ENCODE measurements at places on chromosomes 16 and 17.

GRCh38 chr16:80594756-80595155 lies 54.0 kb downstream of the DYNLRB2 start:
- DNase-seq: no peak

- no peak for DNase-seq
Measured at GRCh38 chr16:89200850-89201411, 594 bp upstream of the SLC22A31 start.

DNA sequence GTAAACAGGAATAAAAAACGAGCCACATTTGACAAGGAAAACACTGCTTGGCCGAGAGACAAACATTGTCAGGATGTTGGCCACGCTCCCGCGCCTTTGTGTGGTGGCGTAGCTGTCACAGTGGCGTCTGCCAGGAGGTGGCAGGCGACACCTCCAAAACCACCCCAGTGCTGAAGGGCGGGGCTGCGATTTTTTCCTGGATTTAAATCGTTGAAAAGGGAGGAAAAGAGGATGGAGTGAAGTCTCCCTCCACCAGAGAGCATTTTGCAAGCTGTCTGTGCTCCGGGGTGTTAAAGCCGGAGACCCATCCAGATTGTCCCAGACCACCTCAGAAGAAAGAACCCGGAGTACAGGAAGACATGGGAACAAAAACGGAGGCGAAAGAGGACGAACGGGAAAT lies 12.7 kb downstream of the MRM3 start:
- peak; percentile 35 for DNase-seq

DNA sequence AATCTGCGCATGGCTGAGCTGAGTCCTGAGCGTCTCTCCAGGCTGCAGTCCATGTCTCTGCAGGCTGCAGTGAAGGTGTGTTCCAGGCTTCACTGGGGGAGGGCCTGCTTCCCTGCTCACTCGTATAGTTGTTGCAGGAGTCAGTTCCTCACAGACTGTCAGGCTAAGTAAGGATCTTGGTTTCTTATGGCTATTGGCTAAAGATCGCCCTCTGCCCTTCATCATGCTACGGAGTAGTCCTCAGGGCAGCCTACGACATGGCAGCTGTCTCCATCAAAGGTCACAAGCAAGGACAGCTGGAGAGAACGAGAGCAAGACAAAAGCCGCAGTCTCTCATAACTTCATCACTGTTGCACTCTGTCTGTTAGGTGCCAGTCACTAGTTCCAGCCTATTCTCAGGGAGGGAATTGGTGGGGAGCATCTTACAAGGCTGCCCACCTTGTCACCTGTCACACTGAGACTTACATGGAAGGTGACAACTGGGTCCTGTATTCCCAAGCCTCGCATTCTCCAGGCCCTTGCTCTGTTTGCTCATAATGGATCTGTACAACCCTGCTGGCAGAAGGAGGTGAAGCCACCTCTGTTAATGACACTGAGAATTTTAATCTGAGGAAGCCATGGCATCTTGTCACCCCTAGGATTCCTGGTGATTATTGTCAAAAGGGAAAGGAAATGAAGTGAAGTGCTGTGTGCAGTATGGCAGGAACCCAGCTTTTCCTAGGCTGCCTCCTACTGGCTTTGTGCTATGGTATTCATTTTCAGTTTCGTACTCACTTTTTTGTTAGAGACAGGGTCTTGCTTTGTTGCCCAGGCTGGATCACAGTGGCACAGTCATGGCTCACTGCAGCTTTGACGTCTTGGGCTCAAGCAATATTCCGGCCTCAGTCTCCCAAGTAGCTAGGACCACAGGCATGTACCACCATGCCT lies 43.4 kb downstream of the MFSD11 start:
- DNase-seq: peak; percentile 22

DNA sequence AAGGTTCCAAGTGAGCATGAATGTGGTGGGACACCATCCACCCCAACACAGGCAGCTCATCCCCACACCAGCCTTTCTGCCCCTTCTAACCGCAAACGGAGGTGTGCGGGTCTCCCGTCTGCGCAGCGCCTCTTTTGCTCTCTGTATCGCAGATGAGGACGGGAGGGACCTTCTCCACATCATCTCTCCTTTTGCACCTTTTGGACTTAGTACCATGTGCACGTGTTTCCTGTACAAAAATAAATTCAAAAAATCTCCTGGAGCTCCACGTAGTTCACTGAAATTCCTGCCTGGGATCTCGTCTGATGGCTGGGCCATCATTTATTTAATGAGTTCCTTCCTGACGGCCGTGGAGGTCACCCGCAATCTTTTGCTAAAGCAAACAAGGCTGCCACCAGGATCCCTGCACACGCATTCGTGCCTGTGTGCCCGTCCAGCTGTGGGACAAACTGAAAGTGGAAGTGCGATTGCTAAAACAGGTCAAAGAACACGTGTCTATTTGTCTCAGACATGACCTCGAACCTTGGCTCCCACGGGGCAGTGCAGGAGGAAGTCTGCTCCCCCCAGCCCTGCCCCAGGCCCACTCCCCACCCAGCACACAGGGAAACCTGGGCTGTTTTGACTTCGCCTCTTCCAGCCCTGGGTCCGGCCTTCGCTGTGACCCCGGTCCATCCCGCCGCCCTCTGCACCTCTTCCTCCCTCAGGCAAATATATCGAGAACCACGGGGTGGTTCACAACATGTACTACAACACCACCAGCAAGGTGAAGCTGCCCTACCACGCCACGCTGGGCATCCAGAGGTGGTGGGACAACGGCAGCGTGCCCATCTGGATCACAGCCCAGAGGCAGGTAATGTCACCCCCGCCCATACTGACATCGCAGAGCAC lies 2.3 kb downstream of the ENPP7 start:
- peak; percentile 53 for DNase-seq

GRCh38 chr17:11690681-11691080 lies 92.4 kb downstream of the DNAH9 start:
- no peak for DNase-seq

- no peak for DNase-seq
Measured at GRCh38 chr17:16406742-16407674, 8.4 kb upstream of the TRPV2 start.

DNA sequence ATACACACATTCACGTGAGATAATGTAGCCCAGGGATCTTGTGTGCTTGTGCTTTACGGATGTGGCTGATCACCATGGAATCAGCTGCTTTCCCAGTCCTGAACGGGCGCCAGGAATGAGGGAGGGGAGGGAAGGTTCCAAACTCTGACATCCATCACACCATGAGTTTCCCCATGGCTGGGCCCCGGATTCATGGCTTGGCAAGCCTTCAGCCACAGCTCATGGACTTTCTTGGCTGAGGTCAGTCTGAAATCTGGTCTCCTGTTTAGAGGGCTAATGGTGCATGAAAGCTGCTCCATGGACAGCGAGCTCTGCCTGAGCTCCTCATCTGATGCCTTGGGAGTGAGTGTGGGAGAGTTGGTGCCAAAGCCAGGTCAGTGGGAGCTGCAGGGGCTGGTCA lies 767.6 kb upstream of the EEF2KMT start:
- no peak for DNase-seq

DNA sequence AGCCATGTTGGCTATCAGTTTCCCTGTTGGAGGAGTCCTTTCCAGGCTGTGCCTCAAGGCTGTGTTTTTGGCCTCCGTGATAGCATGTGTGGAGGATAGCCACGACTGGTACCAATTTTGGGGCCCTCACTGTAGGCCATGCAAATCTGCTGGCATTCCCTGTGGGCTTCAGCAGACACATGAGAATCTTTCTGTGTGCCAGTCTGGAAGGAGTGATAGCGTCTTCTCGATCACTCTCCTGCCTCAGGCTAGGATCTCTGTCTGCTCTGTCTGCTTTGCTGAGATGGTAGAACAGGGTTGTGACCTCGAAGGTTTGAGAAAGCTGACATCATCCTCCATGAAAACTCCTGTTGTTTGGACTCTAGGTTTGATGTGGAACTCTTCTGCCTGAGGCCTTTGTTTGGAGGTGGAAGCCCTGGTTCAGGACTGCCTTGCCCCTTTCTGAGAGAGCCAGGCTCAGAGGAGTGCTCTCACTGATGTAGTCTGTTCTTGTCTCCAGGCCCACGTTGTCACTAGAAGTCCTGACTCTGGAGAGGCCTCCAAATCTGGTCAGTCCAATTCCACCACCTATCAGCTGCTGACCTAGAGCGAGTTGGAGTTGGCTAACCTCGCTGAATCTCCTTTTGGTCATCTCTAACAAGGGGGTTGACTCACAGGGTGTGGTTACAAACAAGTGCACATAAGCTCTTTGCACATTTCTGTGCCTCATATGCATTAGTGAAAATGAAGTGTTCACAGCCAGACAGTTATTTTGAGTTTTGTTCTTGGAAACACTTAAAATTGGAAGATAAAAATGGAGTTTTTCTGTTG lies 12.1 kb upstream of the EDC4 start:
- DNase-seq: no peak

DNA sequence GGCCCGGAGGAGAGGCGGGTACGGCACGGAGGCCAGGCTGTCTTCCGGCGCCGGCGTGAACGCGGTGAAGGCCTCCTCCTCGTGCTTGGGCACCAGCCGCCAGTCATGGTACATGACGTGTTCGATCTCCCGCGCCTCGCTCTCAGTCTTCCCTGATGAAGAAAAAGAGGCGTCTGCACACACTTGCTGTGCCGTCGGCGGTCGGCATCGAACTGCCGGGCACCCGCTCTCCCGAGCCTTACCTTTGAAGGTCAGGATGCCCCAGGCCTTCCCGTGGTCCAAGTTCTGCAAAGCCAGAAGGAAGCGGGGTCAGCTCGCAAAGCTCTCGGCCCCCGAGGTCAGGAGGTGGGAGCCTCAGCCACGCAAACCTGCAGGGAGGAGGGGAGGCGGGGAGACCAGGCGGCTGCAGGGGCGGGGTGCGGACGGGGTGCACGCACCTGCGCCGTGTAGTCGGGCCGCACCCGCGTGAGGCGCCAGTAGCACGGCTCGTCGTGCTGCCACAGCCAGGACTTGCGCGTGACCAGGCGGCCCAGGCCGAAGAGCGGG lies at the start of gene EME2:
Gene EME2 (plus strand): TSS at position 449 of the 546 bp plus-strand sequence. CDS start 418 bp downstream, outside the sequence.
- DNase-seq: peak; percentile 35

GRCh38 chr17:67511012-67511411 lies 133.9 kb downstream of the PITPNC1 start:
- no peak for DNase-seq

DNA sequence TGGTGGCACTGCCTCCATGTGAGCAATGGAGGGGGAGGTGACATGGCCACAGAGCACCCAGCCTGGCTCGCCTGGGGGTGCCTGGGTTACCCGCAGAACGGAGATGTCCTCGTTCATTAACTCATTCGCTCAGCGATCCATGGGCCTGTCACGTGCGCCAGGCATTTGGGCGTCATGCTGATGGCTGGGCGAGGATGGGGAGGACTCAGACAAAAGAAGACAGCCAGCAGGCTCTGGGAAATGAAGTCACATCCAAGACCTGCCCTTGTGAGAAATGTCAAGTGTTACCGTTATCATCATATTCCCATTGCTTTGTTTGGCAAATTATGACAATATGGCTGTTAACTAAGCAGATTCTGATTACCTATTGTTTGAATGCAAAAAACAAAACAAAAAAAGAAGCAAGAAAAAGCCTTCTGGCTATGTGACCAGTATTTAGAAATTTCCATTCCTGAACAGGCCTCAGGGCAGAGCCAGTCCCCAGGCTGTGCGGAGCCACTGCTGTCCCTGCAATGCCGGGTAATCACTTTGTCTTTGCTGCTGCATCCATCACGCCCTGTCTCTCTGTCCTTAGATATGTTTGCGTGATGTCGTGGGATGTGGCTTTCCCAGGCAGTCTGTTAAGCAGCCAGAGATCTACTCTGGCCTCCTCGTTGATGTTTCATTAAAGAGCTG lies 57.9 kb downstream of the CMIP start:
- DNase-seq: no peak

DNA sequence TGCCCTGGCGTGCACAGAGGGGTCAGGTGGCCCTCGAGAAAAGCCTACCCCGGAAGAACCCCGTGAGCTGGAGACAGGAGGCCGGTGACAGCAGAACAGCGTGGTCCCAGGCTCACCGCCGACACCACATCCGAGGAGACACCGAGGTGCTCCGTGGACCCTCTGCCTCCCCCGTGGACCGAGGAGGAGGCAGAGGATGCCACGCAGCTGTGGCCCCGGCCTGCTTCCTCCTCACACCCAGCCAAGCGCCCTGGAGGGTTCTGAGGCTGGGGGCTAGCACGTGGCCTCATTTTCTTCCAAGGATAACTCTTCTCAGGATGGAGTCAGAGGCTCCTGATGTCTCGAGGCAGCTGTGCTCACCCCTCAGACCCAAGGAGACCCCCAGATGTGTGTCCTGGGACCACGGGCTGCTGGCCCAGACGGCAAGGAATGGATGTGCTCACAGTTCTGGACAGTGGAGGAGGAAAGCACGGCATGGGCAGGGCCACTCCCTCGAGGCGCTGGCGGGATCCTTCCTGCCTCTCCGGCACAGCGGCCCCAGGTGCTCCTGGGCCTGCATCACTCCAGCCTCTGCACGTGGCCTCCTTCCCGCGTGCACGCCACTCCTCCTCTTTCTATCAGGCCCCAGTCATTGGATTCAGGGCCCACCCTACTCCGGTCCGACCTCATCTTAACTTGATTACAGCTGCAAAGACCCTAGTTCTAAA lies 4.4 kb upstream of the PVALEF start:
- no peak for DNase-seq

GRCh38 chr17:37674511-37674910 lies 31.3 kb upstream of the DDX52 start:
- DNase-seq: no peak
